SJSA1 (cell line): ENCODE measurements at places on chromosomes 1 and 21.

DNA sequence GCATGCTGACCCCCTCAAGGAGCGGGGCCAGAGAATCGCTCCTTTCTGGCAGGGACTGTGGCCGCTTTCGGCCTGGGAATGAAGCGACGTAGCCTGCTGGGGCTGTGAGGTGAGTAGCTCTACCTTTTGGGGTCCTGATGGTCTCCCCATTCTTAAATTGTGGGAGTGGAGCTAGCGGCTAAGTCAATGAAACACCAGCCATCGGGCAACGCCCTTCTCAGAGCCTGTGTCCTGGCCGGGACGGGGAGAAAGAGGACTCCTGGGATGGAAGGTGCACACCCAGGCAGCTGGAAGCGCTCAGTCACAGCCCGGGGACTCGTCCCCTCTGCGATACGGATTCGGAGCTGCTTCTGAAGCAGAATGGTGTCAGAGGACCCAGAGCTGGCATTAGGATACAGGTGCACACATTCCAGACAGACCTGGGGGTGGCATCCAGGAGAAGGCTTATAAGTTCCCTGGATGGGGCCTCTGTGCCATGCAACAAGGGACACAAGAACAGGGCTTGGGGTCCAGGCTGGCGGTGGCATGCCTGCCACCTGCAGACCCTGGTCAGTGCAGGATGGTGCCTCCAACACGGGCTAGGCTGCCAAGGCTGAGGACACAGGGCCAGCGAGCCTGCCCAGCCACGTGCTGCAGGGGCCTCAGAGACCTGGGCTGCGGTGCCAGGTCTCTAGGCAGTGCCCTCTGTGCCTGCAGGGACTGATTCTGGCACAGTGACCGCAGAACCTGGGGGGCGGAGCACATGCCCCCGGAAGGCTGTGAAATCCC is 945 bp upstream of the WNT9A start:
- DNase-seq = peak; percentile 48

DNA sequence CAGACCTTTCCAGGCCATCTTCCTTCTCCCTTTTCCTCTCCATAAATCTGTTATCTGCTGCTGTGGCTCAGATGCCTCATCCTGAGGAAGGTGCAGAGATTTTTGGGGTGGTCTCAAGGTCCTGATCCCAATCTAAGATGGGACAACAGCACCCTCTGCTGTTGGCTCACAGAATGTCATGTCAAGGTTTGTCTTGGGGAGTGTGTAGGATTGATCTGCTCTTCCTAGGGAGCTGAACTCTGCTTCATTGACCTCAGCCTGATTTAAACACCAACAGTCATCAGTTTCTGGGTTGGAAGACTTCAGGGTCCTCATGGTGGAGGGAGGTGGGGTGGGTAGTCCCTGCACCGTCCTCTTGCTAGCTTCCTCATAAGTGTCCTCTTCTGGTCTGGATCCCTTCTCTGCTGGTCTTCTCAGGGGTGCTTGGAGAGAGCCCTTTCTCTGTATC is 62.8 kb upstream of the LAX1 start:
- peak; percentile 63 for DNase-seq

DNA sequence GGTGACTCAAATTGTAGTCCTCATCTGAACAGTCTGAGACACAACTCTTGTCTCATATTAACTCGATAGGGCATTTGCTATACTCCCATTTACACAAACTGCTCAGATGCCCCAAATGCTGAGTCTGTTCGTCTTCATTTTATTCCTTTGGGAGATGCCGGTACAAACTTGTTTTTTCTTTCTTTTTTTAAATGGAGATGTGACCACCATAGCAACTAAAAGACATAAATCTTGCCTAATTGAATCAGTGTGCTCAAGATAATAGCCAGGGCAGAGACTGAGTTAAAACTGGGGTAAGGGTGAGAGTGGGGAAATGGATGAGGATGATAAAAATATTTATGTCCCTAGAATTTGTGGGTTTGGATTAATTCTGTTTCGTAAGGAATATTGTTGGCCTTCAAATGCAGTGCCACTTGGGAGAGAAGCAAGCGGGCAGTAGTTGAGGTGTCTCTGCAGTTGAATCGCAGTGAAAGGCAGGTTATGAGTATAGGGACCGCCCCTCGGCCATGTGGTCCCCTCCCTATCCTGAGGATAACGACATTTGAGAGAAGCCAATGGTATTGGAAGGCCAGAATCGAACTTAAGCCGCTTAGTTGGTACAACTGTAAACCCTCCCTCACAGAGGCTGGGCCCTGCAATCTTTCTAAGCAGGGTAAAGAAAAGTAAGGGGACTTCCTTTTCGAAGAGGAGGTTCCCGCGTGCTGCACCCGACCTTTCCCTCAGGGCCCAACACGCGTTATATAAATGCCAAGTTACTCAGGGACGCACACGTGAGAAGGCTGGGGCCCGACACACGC is 859 bp upstream of the LRRC8B start:
- DNase-seq = no peak

GRCh38 chr1:43878440-43878839 is 55.2 kb upstream of the ARTN start:
- DNase-seq = no peak

DNA sequence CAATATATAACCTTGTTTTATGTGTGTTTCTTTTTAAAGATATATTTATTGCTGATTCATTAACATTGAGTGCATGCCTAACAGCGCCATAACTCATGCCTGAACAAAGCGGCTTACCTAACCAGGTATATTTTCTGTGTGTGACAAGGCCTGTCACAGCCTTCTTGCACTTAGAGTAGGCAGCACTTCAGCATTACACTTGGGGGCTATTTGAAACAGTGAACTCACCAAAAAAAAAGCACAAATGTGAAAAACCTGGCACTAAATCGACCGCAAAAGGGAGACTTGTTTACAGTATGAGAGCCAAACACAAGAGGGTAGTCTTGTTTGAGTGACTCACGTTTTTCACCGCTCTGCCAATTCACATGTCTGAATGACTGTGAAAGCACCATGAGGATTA is 111.7 kb downstream of the DISP1 start:
- peak; percentile 70 for DNase-seq

- DNase-seq = no peak
These were observed 4.9 kb upstream of the SLC44A5 start for GRCh38 chr1:75615613-75616435.

DNA sequence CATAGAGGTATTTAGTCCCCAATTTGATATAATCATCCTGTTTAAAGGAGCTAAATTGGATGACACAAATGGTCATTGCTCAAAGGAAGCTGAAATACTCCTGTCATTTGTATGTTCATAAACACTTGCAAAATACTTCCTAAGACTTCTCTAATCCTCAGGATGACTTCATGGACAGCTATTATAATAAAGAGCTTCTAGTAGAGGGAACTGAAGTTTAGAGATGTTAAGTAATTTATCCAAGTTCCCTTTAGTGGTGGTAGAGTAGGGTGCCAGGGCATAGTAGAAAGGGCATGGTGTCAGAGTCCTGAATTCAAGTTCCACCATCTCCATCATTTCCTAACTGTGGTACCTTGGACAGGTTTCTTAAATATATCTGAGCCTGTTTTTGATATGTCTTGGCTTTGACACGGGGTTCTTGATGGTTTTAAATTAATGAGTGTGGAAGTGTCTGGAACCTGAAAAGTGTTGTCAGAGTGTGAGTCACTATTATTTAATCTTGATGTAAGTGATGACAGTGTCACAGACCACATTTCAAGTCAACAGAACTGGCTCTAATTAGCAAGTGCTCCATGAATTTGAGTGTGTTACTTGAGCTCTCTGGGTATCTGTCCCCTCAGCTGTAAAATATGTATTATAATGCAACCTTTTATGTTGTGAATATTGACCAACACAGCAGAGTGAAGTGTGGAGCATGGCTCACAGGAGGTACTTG is 12.1 kb upstream of the GBP6 start:
- no peak for DNase-seq

DNA sequence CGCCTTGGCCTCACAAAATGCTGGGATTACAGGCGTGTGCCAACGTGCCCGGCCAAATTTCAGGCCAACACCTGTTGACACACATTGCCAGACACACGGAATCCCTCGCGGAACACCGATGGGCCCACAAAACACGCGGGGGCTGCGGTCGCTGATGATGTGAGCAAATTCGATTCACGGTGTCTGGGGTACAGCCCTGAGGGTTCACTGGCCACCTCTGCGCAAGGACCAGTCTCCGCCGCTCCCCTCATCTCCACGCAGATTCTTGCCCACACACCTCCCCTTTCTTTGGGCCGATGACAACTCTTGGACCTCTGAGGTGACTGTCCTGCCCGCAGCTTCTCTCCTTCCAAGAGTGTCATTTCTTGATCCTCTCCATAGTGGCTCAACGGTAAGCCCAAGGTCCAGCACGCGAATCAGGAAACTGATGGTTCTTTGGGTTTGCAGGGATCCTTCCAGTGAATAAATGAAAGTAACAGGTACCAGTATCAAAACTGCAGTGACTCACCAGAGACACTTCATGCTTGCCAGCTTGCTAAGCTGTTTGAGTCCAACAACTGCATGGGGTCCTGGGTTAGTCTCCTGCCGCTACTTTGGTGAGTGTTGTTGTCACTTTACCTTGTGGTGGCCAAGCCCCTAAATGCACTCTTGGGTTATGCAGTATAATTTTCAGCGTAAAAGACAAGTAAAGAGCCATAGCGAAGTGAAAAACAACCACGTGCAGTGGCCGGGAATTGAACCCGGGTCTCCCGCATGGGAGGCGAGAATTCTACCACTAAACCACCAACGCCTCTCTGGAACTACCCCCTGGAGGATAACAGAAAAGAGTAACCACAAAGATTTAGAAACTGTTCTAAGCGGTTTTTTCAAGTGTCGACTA is 11.0 kb upstream of the RNU1-3 start:
- peak; percentile 77 for DNase-seq

- no peak for DNase-seq
These were observed 22.8 kb downstream of the WDR26 start for GRCh38 chr1:224411766-224412165.

DNA sequence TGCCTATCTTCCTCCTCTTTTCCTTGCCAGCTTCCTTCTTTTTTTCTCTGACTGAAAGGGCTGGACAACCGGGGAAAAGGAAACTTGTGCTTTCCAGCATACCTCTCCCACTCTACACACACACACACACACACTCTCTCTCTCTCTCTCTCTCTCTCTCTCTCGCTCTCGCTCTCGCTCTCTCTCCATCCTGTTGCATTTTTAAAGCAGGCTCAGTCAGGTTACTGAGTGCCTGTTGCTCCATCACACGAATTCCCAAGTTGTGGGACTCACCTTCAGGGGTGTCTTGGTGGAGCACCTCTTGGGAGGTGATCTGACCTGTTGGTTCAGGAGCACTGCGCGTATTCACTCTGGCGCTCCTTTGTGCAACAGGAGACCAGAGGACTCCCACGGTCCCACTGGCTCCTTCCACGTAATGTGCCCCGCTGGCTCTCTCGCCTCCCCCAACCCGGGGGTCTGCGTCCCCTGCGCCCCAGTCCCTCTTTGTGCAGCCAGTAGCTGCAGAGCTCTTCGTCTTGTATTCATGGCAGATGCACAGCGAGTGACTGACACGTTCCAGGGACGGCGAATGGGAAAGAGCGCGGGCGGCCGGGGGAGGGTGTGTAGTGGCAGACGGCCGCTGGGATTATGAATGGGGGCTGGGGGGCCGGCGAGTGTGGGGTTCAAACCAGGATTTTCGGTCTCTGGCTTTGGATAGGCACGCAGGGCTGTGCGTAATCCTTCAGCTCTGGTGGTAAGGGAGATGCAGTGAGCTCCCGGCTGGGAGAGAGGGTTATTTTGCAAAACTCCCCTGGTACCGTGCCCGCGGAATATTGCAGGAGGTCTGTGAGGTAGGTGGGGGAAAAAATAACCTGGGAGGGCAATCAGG is 660 bp upstream of the PDE4B start:
- no peak for DNase-seq

- DNase-seq = peak; percentile 22
These were observed 51.8 kb upstream of the H6PD start for GRCh38 chr1:9182784-9183257.

- no peak for DNase-seq
These were observed 1187.4 kb upstream of the NCAM2 start for GRCh38 chr21:19810779-19811178.

DNA sequence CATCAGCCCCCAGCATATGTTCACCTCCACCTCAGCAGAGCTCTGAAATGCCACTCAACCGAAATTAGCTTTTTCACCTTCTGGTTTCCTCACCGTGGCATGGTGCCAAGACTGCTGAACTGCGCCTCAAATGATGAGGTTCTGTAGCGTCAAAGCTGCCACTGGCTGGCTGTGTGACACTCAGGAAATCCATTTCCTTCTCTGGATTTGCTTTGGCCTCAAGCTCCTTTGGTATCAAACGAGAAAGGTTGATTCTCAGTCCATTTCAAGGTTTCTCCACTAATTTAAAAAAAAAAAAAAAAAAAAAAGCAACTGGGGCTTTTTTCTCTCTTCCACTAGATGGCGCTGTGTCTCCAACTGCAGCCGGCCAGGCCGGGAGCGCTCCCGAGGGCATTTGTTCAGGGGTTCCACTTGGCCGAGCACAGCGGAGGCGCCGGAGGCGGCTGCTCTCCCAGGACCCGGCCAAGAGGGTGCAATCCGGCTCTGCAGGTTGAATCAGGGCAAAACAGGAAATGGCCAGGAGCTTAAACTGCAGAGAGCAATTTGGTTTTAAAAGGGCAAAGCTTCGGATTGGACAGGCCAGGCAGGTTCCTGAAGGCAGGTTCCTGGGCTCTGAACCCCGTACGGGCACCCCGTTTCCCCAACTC is 26.5 kb upstream of the PLA2G2C start:
- peak; percentile 72 for DNase-seq

DNA sequence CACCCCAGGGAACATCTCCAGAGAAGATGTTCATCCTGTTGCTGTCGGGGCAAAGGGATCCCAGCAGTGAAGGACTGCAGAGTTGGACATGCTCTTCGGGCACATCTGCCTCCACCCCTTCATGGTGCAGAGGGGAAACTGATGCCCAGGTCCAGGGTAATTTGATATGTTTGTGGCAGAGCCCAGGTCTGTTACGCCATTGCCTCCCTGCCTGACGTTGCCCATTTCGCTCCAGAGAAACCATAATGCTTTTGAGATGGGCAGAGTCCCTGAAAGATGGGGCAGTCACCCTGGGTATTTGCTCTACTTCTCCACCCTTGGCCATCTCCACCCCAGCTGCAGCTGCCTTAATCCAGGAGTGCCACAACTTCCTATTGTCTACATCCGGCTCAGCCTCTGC is 290.4 kb upstream of the POU3F1 start:
- no peak for DNase-seq

- DNase-seq = no peak
These were observed 3.1 kb upstream of the TACSTD2 start for GRCh38 chr1:58580186-58580585.

DNA sequence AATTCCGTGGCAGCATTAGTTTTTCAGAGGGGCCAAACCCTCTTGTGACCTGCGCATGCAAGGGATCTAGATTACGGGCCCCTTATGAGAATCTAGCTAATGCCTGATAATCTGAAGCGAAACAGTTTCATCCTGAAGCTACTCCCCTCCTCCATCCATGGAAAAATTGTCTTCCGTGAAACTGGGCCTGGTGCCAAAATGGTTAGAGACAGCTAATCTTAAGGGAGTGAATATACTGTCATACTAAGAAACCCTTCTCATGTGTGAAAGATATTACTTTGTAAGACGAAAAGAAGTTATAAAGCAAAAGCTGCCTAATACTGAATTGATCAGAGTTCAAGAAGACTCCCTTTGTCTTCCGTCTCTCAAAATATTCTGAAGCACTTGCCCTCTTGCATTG is 166.3 kb downstream of the DUSP10 start:
- DNase-seq = peak; percentile 22
